NCI-H226 (cell line): ENCODE measurements at places on chromosomes 1 and 21.

GRCh38 chr21:34091607-34092006 is 18.2 kb downstream of the MRPS6 start:
- no peak for DNase-seq

DNA sequence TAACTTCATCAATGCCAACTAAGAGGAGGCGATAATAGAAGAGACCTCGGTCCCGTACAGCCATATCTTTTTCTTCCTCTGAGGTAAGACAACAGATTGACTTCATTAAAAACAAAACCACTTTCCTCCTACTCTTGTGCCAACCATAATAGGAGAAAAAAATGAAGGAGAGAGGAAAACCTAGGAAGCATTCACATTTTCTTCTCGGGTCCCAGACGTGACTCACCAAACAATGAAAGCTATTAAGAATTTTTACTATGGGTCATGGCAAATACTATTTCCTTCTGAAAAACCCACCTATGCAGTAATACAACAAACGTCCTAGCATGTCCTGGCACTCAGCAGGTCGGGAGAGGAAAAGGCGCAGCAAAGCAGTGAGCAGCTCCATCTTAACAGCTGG is 8.6 kb upstream of the BCL2L15 start:
- DNase-seq: no peak

DNA sequence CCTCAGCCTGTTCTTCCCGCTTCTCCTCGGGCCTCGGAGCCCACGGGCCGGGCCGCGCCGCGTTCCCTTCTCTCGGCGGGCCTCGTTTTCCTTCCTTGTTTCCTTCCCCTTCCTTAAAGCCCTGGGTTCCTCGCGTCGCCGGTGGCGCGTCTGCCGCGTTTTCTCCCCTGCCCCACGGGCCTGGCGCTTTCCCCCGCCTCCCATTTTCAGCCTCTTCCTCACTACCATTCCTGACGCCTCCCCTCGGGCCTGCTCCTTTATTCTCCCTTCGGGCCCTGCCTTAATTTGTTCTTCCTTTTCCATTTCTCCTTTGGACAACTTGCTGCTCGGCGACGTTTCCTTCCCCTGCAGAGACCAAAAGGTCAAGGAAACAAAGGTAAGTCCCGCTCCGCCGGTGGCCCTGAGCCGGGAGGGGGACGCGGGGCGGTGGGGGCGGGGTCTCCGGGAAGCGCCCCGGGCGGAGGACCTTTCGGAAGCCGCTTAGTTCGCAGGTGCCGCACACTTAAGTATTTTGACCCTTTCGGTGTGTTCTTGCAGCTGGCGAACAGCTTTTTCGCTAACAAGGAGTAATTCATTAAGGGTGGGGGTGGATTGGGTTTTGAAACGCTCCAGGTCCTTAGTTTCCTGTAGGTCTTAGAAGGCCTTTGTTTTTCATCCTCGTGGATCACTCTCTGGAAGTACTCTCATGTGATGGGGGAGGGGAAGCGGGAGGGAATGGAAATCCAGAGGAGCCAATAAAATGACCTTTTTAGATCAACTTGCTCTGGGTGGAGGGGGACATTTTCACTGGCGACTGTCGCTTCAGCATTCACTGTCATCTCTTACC is 780 bp downstream of the YTHDF2 start:
- no peak for DNase-seq

GRCh38 chr1:228087771-228088251 is 5.3 kb downstream of the ARF1 start:
- DNase-seq: peak; percentile 69

- no peak for DNase-seq
These were observed 43.8 kb upstream of the PRRX1 start for GRCh38 chr1:170620164-170620563.

DNA sequence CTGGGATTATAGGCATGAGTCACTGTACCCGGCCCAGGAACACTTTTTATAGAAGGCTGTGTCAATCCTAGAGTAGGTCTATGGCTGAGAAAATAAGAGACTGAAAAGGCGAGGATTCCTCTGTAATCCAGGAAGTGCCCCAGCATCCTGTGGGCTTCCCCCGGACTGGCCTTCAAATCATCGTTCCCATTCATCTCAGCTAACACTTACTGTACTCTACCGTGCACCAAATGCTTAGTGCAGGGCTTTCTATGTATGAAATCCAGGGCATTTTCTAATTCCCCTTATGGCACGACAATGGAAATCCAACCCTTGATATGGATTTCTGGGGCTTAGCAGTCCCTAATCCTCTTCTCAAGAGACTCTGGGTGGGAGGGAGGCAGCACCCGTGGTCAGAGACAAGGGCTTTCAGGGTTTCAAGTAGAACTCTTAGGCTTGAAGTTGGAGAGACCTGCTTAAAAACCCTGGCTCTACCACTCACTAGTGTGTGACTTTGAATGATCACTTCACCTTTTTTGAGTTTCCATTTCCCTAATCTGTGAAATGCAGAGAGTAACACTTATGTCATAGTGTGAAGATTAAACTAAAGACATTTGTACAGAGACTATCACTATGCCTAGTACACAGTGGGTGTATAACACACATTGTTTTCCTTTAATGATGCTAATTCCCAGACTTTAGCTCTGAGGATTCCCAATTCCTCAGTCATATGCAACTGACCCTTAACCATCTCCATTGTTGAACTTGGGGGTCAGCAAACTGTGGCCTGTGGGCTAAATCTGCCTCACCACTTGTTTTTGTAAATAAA is 20.3 kb downstream of the MECR start:
- no peak for DNase-seq

- no peak for DNase-seq
These were observed 36.0 kb downstream of the GPR3 start for GRCh38 chr1:27428316-27429028.

DNA sequence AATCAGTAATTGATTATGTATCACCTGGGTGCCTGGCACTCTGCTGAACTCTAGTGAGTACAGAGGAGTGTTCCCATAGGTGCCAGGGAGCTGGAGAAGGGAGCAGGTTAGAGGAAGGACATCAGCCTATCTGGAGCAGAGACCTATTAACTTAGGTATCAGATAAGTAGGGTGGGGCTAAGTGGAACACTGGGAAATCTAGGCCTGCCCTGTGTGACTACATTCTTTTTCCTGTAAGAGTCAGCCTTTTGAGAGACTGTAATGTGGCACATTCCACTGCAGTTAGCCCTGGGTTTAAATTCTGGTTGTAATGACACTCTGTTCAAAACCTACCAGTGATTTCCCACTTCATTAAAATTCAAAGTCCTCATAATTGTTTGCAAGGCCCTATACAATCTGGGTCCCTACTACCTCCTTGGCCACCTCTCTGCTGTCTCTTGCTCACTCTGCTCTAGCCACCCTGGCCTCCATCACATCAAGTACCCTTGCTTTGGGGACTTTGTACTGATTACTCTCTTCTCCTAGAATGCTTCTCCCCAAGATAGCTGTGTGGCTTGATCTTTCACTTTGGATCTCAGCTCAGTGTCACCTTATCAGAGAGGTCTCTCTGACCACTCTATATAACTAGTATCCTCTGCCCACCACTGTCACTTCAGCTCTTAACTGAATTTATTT is 12.9 kb downstream of the STX12 start:
- DNase-seq: peak; percentile 4

- DNase-seq: no peak
These were observed 53.7 kb downstream of the HSF2BP start for GRCh38 chr21:43605320-43606215.

DNA sequence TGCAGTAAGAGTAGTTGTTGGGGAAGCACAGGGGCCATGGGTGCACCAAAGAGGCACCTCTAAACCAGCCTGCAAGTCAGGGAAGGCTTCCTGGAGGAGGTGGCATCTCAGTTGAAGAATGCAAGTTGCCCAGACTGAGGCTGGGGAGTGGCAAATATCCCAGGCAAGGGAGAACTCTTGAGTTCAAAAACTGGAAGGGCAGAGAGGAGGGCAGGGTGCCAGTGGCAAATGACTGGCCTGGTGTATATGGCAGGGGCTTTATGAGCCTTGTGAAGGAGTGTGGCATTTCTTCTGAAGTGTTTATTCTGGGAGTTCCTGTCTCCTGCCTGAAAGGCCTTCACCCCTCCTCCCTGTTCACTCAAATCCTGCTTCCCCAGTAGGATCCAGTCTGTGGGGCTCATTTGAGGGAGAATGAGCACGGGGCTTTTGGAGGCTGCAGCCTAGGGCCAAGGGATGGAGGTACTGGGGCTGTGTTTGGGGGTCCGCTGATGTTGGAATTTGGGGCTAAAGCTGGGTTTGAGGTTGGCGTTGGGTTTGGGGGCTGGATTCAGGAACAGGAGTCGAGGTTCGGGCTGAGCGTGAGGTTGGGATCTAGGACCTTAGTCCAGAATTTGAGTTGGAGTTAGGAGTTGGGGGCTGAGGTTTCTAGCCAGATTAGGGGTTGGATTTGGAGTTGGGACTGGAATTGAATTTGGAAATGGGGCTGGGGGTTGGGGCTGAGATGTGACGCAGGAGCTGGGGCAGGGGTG is at the start of gene TMEM125:
TSS of gene TMEM125 (plus strand) at position 357 of the 749 bp plus-strand sequence. CDS start 2,740 bp downstream, outside the sequence.
- DNase-seq: no peak

- no peak for DNase-seq
These were observed 19.1 kb upstream of the ANGPTL7 start for GRCh38 chr1:11170102-11170501.

DNA sequence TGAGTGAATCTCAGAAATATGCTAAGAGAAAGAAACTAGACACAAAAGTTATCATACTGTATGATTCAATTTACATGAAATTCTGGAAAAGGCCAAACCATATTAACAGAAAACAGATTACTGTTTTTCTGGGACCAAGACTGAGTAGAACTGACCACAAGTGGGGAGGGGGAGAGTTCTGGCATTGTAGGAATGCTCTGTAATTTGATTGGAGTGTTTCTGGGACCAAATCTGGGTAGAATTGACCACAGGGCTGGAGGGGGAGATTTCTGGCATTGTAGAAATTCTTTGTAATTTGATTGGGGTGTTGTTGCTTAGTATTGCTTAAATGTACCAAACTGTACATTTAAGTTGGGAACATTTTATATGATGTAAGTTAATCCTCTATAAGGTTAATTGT is 3.4 kb upstream of the OR10K1 start:
- peak; percentile 71 for DNase-seq

GRCh38 chr21:27631471-27631870 is 664.6 kb upstream of the ADAMTS5 start:
- DNase-seq: peak; percentile 26

DNA sequence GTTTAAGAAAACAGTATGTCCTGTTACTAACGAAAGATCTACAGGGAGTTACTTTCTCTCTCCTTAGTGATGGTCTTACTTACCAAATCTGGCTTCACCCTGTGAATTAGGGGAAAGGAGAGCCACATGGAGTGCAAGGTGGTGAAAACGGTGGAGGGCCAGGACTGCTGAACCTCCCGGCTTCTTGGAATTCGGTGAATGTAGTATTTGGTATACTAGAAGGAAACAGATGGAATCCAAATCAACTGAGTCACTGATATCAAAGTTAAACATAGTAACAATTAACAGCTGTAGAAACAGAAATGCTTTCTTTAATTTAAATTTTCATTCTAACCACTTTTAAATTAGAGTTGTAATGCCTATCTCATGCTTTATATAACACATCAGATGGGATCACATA is 45.7 kb downstream of the ALG14 start:
- no peak for DNase-seq

DNA sequence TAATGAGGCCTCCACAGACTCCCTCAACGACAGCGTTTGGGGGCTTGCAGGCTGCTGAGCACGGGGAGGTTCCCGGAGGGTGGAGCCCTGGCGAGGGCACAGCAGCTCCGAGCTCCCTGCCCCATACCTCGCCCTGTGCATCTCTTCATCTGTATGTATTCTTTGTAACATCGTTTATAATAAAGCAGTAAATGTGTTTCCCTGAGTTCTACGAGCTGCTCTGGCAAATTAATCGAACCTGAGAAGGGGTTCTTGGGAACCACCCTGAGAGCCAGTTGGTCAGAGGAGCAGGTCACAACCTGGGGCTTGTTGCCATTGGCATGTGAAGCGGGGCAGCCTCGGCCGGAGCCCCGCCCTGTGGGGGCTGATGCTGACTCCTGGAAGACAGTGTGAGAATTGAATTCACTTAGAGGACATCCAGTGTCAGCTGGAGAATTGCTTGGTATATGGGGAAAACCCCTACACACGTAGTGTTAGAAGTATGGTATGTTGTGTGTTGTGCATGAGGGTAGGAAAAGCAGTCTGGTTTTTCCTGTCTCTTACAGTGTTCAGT is 11.5 kb downstream of the SLC37A1 start:
- no peak for DNase-seq

- no peak for DNase-seq
These were observed 25.9 kb upstream of the KCNA2 start for GRCh38 chr1:110631836-110632620.

GRCh38 chr1:1073743-1074587 is at the start of gene RNF223:
Gene RNF223 (minus strand): TSS chr1:1074306. CDS start chr1:1072566, 1,740 bp downstream.
- DNase-seq: no peak

- no peak for DNase-seq
These were observed 2.7 kb downstream of the AKR7A2 start for GRCh38 chr1:19309123-19309813.

GRCh38 chr1:229368347-229368746 is 25.5 kb upstream of the CCSAP start:
- DNase-seq: no peak

- DNase-seq: no peak
These were observed 611 bp upstream of the ZSWIM5 start for GRCh38 chr1:45206808-45207623.

DNA sequence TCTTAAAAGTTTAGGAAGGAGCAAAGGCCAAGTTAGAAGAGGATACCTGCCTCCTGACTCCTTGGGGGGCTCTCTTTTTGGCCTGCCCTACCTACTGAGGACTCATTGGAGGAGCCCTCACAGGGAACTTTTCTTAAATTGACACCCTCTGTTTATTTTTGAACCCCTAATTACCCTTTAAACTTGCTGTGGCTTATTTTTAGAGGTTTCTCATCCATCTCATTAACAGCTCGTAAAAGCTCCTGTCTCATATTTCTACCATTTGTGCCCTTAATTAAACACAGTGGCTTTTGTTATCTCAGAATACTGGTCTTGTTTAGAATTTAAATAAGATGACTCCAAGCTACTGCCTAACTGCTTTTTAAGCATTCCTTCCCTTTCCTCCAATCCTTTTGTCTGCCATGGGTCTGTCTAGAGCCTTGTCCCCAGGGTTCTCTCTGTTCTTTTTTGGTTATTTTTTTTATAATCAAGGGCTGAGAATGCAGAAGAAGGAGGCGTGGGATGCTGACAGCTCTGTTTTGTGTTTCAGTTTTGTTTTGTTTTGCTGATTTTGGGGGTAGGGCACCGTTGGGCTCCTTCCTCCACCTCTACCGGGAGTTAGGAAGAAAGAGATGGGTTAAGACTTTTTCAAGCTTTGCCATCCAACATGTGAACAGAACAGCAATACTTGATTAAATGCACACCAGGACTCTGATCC is 78.0 kb downstream of the SYT6 start:
- DNase-seq: no peak

- no peak for DNase-seq
These were observed 2.2 kb downstream of the SOX13 start for GRCh38 chr1:204075139-204075521.
